ENCODE measurements at places on chromosomes 3 and 15.

GRCh38 chr15:66780973-66781718, 79.1 kb downstream of the SMAD6 start:
- DNase-seq: no peak
- no peak overlapping the region for H3K4me3 ChIP-seq
- H3K4me1 ChIP-seq: no peaks in the 10 kb centered on the region
- no peaks in the 10 kb centered on the region for H3K27me3 ChIP-seq

DNA sequence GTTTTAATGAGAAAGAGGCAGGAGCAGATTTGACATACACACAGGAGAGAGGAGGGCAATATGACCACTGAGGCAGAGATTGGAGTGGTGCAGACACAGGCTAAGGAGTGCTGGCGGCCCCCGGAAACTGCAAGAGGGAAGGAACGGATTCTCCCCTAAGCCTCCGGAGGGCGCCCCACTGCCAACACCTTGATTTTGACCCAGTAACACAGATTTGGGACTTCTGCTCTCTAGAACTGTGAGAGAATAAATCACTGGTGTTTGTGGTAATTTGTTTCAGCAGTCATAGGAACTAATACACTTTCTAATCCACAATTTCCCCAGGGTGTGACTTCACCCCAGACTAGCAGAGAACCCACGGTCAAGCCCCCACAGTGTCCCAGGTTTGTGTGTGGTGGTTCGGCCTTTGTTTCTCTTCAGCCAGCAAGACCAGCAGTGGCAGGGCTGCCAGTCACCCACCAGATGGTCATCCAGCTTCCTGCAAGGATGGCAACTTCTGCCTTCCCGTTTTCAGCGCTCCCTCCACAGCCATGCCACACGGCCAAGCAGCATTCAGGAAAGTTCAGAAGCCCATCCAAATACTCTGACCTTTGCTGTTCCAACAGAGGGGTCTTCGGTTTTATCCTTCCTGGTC, 23.6 kb upstream of the TSPAN3 start:
- H3K27ac ChIP-seq: no peak overlapping the region
- H3K36me3 ChIP-seq: no peaks in the 10 kb centered on the region
- DNase-seq: no peak
- H3K27me3 ChIP-seq: no peaks in the 10 kb centered on the region
- no peaks in the 10 kb centered on the region for H3K4me1 ChIP-seq
- no peak overlapping the region for H3K4me3 ChIP-seq

DNA sequence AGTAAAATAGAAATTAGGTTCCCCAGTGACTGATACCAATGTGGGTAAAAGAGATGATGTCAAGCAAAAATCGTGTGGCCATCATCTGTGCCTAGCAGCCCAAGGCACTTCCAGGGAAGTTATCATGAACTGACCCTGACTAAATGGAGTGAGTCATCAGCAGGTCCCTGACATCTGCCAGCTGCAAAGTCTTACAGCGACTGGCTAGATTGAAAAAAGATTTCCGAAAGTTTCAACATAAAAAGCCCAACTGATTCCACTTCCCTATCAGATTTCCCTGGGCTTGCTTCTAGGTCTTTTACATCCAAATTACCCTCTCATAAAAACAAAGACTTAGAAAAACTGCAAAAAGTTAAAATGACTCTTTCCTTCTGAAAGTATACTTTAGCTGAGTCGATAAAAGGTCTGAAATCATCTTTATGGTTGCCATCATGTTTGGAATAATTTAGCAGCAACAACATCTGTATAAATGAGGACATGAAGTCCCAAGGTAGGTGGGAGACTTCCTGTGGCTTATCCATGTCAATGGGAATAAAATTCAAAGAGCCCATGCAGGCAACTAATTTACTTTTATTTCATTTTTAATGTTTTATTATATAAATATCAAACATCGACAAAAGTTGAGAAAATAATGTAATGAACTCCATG, 342.8 kb downstream of the ERC2 start:
- no peak overlapping the region for H3K4me3 ChIP-seq
- no peaks in the 10 kb centered on the region for H3K27me3 ChIP-seq
- no peak for DNase-seq

GRCh38 chr3:194117104-194117845, 18.7 kb upstream of the HES1 start:
- H3K27ac ChIP-seq: no peak overlapping the region
- H3K4me3 ChIP-seq: no peak overlapping the region

DNA sequence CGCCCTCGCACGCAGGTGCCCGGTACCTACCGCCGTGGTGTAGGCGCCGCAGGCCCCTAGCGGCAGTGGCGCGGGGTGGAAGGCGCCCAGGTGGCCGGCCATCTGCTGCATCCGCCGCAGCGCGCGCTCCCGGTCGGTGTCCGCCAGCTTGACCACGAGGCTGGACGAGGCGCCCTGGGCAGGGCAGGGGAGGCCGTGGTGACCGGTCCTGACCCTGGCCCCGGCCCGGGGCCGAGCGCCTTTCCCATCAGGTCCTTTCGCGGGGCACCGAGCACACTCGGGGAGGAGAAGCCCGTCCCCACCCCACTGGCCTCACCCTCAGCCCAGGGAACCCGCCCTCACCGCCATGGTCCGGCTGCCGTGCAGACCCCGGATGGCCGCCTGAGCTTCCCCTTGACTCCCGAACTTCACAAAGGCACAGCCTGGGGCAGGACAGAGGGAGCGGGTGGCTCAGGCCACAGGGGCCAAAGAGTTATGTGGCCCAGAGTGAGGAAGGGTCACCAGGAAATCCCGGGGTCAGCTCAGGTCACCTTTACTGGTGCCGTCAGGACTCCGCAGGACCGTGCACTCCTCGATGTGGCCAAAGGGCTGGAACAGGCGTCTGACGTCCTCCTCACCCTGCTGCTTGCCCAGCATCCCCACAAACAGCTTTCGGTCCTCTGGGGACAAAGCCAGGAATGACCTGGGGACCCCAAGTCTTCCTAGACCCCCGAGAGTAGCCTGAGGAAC, 17.4 kb upstream of the PARP6 start:
- H3K27ac ChIP-seq: no peak overlapping the region
- no peak overlapping the region for H3K4me3 ChIP-seq
- H3K4me1 ChIP-seq: no peaks in the 10 kb centered on the region
- no peak for DNase-seq

DNA sequence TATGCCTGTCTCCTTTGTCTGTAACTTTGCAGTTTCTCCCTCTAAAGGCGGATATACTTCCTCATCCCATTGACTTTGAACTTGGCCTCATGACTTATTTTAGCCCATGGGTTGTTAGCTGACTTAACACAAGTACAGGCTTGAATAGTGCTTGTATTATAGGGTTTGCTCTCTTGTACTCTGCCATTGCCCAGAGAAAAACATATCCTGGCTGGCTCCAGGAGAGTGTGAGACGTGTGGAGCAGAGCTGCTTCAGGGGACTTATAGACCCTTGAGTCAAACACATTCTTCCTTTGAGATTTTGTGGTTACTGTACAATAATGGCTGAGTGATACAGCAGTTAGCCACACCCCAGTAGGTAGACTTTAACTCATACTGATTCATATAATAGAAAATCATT, 124.0 kb downstream of the RAP2B start:
- no peak overlapping the region for H3K4me3 ChIP-seq
- H3K4me1 ChIP-seq: peaks cover 66% of the 10 kb centered on the region
- no peaks in the 10 kb centered on the region for H3K36me3 ChIP-seq
- no peaks in the 10 kb centered on the region for H3K27me3 ChIP-seq

GRCh38 chr3:49791571-49791970, 5.2 kb upstream of the IP6K1 start:
- peaks cover 12% of the 10 kb centered on the region for H3K4me1 ChIP-seq
- H3K27me3 ChIP-seq: no peaks in the 10 kb centered on the region
- H3K4me3 ChIP-seq: no peak overlapping the region
- no peaks in the 10 kb centered on the region for H3K36me3 ChIP-seq

GRCh38 chr15:73388256-73388781, 19.6 kb upstream of the HCN4 start:
- H3K27me3 ChIP-seq: no peaks in the 10 kb centered on the region
- no peaks in the 10 kb centered on the region for H3K36me3 ChIP-seq
- no peak for DNase-seq
- no peak overlapping the region for H3K27ac ChIP-seq

DNA sequence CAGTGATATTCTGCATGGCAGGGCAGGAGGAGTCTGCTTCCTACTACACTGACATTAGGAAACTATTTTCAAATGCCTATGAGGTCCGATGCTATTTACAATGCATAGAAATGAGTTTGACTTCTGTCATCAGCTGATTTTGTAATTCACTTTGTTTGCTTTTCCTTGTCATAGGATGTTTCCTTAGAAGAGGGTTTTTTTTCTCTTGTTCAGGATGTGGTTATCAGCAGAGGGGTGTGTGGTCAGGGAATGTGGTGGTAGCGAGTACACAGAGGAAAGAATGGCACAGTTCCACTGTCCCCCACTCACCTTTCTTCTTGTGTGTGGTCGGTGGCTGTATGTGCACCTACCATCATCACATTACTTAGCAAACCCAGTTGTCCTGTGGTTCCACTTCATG, 231.5 kb downstream of the LRTM1 start:
- no peak for DNase-seq

GRCh38 chr3:55923207-55923606, 436.1 kb upstream of the WNT5A start:
- H3K27ac ChIP-seq: no peak overlapping the region
- H3K36me3 ChIP-seq: no peaks in the 10 kb centered on the region
- H3K27me3 ChIP-seq: no peaks in the 10 kb centered on the region
- H3K4me1 ChIP-seq: no peaks in the 10 kb centered on the region

DNA sequence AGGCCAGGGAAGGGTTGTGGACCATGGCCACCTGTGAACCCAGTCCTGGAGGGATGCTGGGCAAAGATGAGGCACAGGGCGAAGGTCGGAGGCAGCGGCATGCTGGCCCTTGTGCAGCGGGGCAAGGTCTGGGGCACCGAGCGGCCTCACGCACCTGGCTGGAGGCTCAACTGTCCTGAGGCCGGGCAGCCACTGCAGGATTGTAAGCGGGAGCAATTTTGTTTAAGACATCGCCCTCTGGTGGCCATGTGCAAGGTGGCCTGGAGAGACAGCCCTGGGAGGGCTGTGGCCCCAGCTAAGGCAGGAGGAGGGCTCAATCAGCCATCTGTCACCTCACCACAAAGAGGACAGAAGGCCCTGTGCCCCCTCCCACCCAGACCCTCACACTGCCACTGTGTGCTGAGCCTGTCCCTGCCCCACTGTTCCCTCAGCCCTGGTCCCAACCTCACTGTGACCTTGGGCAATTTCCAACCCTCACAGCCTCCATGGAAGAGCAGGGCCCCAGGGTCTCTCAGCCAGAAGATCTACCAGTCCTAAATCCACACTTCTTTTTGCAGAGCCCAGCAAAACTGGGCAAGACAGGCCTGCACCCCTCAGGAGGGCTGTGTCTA, 46.2 kb downstream of the TPRA1 start:
- DNase-seq: peak; percentile 50
- H3K4me1 ChIP-seq: peaks cover 14% of the 10 kb centered on the region
- H3K27ac ChIP-seq: no peak overlapping the region
- H3K36me3 ChIP-seq: no peaks in the 10 kb centered on the region
- no peaks in the 10 kb centered on the region for H3K27me3 ChIP-seq

DNA sequence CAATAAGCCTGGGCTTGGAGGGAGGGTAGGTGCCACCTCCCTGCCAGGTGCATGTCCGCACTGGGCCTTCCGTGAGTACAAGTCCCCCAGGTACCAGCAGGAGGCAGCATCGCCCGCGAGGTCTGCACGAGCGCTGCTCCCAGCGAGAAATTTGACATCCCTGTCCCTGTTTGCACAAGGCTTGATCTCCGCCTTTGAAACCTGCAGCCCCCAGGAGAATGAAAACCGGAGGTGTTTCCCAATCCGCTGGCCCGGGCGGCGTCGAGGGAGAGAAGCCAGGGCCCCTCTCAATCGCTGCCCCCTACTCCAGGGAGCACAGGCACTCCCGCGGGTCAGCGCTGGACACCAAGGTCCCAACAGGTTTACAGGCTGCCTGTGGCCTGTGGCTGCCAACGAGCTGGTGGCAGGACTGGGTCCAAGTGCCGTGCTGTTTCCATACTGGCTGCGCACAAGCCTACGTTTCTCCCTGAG, 961 bp downstream of the HAPLN3 start:
- H3K27me3 ChIP-seq: no peaks in the 10 kb centered on the region
- peaks cover 7% of the 10 kb centered on the region for H3K36me3 ChIP-seq
- peak overlapping the region; percentile 62 for H3K27ac ChIP-seq
- DNase-seq: peak; percentile 84
- peaks cover 41% of the 10 kb centered on the region for H3K4me1 ChIP-seq
- H3K4me3 ChIP-seq: peak overlapping the region; percentile 89

- H3K36me3 ChIP-seq: no peaks in the 10 kb centered on the region
- no peaks in the 10 kb centered on the region for H3K4me1 ChIP-seq
- H3K4me3 ChIP-seq: no peak overlapping the region
- no peak overlapping the region for H3K27ac ChIP-seq
These were observed 121.7 kb upstream of the SPRED1 start for GRCh38 chr15:38130740-38131498.

DNA sequence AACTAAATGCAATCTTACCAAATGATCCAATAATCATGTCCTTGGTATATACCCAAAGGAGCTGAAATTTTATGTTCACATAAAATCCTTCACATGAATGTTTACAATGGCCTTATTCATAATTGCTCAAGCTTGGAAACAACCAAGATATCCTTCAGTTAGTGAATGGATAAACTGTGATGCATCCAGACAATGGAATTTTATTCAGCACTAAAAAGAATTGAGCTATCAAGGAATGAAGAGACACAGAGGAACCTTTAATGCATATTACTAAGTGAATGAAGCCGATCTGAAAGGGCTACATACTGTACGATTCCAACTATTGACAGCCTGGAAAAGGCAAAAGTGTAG, 168.4 kb downstream of the PDE8A start:
- H3K27me3 ChIP-seq: no peaks in the 10 kb centered on the region
- H3K4me1 ChIP-seq: peaks cover 7% of the 10 kb centered on the region
- H3K27ac ChIP-seq: no peak overlapping the region
- no peaks in the 10 kb centered on the region for H3K36me3 ChIP-seq
- DNase-seq: no peak

DNA sequence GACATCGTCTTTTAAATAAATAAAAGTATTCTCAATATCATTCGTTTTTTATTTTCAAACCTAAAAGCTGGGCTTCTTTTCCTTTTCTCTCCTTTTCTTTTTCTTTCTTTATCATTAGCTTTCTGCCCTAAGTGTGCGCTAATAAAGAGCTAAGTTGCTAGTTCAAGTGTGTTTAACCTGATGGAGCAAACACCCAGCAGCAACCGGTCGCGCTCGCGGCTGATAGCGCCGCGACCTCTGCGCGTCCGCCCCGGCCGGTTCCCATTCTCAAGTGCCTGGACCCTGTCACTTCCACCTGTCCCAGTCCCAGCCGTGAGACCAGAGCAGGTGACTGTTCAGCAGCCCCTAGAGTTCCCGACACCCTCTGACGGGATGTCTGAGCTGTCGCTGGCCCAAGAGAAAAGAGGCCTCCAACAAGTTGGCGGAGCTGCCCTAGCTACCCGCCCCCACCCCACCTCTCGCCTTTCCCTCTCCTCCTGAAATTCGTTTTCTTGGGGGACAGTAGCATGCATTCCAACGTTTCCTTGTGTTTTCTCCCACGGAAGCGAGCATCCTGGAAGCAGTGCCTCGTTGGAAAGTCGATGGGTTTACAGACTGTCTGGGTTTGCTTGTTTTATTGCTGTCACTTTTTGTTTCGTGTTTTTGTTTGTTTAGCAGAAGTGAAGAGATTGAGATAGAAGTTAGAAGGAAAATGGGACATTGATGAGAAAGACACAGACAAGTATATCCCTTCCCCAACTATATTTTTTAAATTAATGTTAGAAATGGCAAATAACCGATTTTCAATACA, 3.1 kb upstream of the MECOM start:
- no peak overlapping the region for H3K4me3 ChIP-seq
- no peaks in the 10 kb centered on the region for H3K36me3 ChIP-seq
- peaks cover 61% of the 10 kb centered on the region for H3K27me3 ChIP-seq
- DNase-seq: no peak
- H3K4me1 ChIP-seq: peaks cover 39% of the 10 kb centered on the region
